Thymus (tissue), 14 donors: ENCODE measurements at places on chromosomes 2 and 18.

GRCh38 chr18:13558124-13558523 is 168.2 kb downstream of the FAM210A start:
- H3K4me1 ChIP-seq, result peaks cover 19% of the 10 kb centered on the region
- no peaks in the 10 kb centered on the region for H3K27me3 ChIP-seq
- no peak overlapping the region for H3K4me3 ChIP-seq
- H3K36me3 ChIP-seq, result no peaks in the 10 kb centered on the region
- H3K27ac ChIP-seq, result no peak overlapping the region
- no peak for DNase-seq

DNA sequence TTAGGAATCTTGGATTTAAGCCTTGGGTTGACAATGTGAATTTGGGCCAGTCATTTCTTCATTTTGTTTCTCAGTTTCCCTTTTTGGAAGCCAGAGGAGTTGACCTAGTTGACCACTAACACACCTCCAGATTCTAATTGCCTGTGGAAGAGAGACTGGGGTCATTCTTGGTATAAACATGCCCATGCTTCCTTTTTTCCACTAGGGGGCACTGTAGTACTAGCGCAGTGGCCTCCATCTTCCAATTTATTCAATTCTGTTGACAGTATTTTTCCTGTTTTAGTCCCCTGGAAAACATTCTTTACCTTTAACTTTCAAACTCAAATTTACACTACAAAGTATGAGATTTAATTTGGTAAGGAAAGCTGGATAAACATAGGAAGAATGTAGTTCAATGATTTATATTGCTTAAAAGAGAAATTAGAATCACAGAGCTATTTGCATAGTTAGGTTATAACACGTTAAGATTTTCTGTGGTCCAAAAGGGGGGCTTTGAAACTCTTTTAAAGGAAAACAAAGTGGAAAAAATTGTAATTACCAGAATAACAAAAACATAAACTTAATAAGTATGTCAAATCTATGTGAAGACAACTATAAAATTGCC is 57.5 kb upstream of the AGPS start:
- no peaks in the 10 kb centered on the region for H3K36me3 ChIP-seq
- H3K27ac ChIP-seq, result no peak overlapping the region
- peaks cover 4% of the 10 kb centered on the region for H3K4me1 ChIP-seq

- no peak overlapping the region for H3K27ac ChIP-seq
- H3K4me1 ChIP-seq, result peaks cover 18% of the 10 kb centered on the region
- DNase-seq, result peak; percentile 87
- no peak overlapping the region for H3K4me3 ChIP-seq
- H3K27me3 ChIP-seq, result peaks cover 8% of the 10 kb centered on the region
These were observed 16.1 kb downstream of the ACOXL start for GRCh38 chr2:110748489-110748867.

- no peak for DNase-seq
- H3K27ac ChIP-seq, result no peak overlapping the region
- no peaks in the 10 kb centered on the region for H3K36me3 ChIP-seq
- peaks cover 2% of the 10 kb centered on the region for H3K4me1 ChIP-seq
- no peaks in the 10 kb centered on the region for H3K27me3 ChIP-seq
- H3K4me3 ChIP-seq, result no peak overlapping the region
These were observed 333.9 kb downstream of the PDE11A start for GRCh38 chr2:177738461-177739235.

GRCh38 chr2:102983786-102984185 is 222.0 kb downstream of the TMEM182 start:
- no peak overlapping the region for H3K4me3 ChIP-seq
- no peaks in the 10 kb centered on the region for H3K36me3 ChIP-seq
- no peak for DNase-seq
- no peaks in the 10 kb centered on the region for H3K27me3 ChIP-seq
- no peak overlapping the region for H3K27ac ChIP-seq

- H3K27me3 ChIP-seq, result peaks cover 45% of the 10 kb centered on the region
- peak within 1 kb of the TSS; percentile 52 for H3K4me3 ChIP-seq
- DNase-seq, result no peak
- peak within 1 kb of the TSS; percentile 80 for H3K27ac ChIP-seq
These were observed at the start of gene TUBB6 for GRCh38 chr18:12307701-12308385. TUBB6 (plus strand) TSS chr18:12308241; CDS start chr18:12308293, 52 bp downstream.
